NCI-H526 (cell line): ENCODE measurements at places on chromosomes 16 and 17.
A peak's percentile ranks its signal among the peaks of the same experiment; 100 is the strongest.

DNA sequence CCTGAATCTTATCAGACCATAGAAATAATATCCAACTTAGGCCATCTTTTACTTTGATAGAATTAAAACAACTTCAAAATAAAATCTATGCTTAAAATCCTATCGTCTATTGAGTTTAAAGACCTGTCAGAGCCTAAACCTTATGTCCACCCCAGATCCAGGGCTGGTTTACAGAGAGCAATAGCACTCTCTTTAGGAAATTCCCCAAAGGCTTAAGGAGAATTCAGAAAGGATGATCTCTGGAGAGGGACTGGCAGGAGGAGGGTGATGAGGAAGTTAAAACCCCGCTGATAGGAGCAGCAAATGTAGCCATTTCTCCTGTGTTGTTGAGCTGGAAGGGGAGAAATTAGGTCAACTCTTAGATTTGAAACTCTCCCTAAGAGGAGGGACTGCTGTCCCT, 175.3 kb downstream of the HS3ST4 start:
- DNase-seq = no peak

DNA sequence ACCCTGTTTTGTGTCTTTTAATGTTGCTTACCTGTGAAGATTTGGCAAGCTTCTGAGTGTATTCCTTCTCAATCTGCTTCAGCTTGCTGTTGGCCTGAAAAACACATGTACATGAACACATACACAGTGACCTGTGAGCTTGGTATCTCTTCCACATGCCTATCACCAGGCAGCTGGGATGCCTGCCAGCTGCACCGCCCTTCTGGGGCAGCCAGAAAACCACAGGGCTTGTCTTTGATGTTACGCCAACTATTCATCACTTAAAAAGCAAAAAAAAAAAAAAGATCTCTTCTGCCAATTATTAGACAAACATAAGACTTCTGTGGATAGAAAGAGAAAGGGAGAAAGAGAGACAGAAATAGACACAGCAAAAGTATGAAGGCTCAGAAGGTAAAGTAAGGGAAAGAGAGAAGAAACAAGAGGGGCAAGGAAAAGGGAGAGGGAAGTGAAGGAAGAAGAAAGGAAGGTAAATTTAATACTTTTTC, 189.2 kb upstream of the AXIN2 start:
- DNase-seq = no peak

GRCh38 chr17:11387610-11388009, 146.6 kb downstream of the SHISA6 start:
- DNase-seq = no peak

DNA sequence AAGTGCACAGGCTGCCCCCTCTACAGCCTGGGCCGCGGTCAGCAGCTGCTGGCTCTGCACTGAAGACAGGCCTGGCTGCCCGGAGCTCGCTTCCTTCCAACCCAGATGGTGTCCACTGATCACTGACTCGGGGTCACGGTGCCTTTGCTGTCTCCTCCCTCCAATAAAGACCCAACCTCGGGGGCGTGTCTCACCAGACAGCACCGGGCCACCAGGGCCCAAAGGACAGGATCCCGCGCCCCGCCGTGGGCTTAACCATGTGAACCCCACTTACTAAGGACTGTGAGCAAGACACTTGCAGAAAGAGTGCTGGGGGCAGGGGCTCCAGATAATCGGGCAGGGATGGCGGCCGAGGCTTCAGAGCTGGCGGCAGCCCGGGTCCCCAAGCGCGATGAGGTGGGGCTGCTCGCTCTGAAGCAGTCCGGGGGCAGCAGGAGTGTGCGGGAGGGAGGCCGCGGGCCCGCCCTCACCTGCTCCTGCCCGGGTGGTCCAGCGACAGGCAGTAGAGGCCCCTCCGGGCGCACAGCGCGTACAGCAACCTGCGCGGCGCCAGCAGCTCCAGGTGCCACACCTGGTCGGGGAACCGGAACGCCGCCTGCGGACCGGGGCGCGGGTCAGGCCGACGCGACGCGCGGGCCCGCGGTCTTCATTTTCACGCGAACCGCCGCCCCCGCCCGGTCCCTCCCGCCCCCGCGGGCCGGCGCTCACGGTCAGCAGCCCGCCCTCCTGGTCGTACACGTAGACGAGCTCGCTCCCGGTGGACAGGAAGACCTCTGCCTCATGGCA, 502 bp downstream of the FAAP100 start:
- peak; percentile 66 for DNase-seq

DNA sequence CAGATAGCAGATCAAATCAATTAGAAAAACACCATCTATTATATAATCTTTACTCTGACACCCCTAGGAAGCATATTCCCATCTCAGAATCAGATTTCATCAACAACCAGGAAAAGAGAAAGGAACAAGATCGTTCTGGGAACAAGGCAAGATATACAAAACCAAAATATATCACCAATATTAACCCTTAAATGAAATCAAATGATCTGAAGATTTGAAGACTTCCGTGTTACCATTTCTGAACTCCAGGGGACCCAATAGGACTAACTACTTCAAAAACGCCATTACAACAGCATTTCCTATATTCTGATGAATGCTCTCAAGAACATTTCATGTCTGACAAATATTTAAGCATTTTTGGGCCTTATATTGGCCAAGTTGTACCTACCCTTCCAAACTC, 624.2 kb upstream of the ZFHX3 start:
- no peak for DNase-seq

DNA sequence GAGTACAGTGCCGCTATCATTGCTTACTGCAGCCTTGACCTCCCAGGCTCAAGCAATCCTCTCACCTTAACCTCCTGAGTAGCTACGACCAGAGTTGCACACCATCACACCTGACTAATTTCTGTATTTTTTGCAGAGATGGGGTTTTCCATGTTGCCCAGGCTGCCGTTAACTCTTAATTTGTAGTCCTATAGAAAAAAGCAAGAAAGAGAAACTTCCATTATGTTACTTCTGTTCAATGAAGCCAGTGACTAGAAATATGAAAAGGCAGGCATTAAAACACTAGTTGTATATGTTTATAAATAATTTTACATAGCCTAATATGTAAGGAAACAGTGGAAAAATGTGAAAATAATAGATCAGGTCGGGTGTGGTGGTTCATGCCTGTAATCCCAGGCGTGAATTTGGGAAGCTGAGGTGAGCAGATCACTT, 9.7 kb downstream of the RAD51C start:
- no peak for DNase-seq

GRCh38 chr16:81462683-81463082, 18.1 kb downstream of the CMIP start:
- DNase-seq = no peak

- DNase-seq = no peak
Measured at GRCh38 chr17:1961189-1961588, 63.9 kb downstream of the RTN4RL1 start.

DNA sequence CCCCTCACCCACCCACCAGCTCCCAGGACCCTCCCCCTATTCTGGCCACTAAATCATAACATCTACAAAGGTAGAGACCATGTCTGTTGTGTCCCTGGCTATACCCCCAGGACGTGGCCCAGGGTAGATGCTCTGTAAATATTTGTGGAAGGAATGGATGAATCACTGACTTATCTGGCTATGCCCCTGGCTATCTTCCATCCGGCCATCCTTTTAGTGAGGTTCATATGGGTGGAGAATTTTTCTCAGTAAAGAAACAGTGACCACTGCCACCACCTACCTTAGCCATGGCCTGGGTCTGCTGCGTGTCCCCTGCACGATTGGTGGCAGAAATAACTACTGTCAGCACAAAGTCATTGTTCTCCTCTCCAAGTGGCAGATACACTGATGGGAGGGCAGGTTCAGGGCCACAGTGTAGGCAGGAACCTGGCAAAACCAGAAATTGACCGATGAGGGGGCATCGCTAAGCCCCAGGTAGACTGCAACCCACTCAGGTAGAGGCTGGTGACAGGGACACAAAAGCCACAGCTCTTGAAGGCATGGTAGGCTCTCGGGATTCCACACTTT, 63.1 kb upstream of the BCO1 start:
- no peak for DNase-seq

DNA sequence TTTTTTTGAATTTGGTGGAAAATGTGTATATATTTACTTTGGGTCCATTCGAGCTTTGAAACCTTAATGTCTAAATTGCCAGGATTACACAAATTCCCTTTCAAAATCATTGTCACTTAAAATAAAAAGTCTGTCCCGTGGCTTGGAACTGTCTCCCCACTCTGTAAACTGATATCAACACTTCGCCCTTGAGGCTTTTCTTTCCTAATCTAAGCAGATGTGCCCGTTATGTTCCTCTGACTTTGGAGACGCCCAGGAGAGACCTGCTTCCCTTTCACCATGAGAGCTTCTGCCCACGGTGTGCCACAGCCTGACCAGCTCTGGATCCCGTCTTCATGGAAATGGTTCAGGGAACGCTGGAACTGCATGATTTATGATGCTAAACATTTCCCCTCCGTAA, 151.3 kb downstream of the C16orf95 start:
- no peak for DNase-seq

DNA sequence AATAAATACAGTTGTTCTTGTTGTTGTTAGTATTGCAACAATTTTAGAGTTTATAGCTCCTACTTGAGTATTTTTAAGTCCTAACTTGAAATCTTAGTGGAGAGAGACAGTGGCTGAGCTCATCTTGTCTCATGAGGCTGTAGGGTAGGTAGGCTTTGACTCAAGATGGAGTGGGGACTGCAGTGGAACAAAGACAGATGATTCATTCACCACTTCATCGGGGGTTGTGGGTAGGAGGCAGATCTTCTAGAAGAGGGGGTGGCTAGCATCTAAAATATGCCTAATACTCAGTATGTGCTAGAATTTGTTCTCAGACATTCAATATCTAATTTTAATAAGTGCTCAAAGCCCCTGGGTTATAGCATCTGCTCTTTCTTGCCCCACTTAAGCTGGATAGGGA, 13.1 kb upstream of the MMD start:
- DNase-seq = no peak

GRCh38 chr17:38440614-38441397, 12.5 kb downstream of the ARHGAP23 start:
- DNase-seq = no peak

DNA sequence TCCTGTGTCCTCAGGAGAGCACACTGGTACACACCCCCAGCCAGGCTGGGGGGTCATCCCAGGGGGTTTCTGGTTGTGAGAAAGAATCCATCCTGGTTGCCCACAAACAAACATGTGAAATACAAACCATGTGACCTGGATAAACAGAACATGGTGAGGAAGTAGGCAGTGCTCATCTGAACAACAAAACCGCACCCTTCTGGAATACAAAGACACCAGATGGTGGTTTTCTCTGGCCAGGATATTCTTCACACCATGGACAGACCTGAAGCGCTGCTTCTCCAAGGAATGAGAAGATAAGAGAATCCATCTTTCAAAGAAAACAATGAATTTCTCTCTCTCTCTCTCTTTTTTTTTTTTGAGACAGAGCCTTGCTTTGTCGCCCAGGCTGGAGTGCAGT, 302.3 kb downstream of the SLC39A11 start:
- no peak for DNase-seq

DNA sequence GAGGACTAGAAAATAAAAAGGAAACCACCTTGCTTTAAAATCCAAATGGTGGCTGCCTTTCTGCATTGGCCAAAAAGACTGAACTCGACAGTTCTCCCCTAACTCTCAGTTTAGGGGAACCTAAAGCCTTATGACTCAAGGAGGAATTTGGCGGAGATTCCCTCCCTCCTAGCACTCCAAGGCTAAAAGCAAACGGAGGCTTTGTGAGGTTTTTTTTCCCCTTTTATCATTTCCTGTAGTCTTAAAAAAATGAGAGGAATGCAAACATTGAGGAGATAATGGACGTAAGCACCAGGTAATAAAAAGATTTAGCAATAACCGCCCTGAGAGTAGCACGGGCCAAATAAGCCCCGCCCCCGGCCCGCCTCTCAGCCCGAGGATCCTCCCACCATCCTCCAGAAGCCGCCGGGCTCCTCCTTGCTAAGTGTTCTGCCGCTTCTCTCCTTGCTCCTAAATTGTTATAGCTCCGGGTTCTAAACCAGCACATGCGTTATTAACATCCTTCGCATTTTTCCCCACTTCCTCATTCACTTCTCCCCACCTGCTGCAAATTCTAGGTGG, 5.8 kb upstream of the KIFC3 start:
- no peak for DNase-seq

- no peak for DNase-seq
Measured at GRCh38 chr17:72724267-72724666, 368.2 kb downstream of the SLC39A11 start.

DNA sequence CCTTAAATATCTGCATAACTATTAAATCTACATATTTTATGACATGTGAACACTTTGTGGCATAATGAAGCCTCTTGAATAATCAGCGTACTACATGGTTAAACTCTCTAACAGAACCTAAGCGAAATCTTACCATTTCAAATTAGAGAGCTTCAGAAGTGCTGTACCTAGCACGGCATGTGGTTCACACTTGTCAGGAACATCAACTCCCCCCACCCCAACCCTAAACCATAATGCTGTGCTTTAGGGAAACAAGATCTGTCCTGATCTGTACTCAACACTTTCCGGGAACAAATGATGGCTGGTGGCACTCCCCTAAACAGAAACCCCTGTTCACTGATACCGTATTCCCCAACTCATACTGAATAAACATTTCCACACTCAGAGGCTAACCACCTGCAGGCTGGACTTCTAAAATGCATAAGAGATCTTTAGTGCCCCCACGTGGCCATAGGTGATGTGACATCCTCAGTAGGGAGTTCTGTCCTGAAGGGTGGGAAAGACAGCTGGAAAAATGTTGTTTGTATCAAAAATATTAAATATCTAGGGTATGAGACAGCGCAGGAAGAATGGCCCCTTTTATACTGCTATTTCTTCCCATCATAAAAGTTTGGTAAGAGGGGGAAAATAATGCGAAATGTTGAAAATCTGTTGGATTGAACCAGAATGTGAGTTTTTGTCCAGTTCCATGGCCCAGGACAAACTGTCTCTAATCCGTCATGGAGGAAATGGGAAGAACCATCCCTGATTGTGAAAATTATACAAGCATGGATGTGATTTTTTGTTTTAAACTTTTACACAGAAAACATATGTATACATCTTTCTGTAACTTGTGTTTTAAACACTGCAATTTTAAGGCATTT, 88.6 kb downstream of the USP31 start:
- DNase-seq = peak; percentile 82

DNA sequence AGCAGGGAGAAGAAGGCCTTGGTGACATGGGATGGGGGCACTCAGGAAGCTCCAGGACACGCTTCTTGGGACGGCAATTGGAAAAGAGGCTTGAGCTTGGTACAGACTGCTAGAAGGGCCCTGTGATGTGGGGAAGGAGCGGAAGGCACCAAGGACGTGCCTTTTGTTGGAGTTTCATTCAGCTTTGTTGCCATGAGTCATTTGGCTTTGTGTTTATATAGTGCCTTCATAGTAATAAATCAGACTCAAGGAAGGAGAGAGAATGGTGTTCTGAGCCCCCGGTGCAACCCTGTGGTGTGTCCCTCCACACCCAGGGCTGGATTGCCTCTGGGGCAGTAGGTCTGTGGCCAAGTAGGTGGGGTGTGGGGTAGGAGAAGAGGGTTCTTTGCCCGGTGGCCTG, 7.4 kb upstream of the TBX4 start:
- DNase-seq = no peak

GRCh38 chr17:82613283-82614094, 34.8 kb downstream of the WDR45B start:
- DNase-seq = no peak
